Activated CD8-positive, alpha-beta memory T cell treated with anti-CD3 and anti-CD28 coated beads, Interleukin-2, amount 10 ng/mL, durations not matched to agents 7 days and 5 days (primary cell): ENCODE measurements at places on chromosomes 3 and 15. TPM values are rescaled to one million over a fixed set of nuclear protein-coding genes. Genes with fewer than 3 reads are reported as not detected.

WDR53 gene
- total RNA-seq = 22.2 TPM

PEX5L gene
- 0.56 TPM for total RNA-seq

DCLK3 gene
- total RNA-seq = not detected

MUC13 gene
- total RNA-seq = not detected

TP63 gene
- 0.58 TPM for total RNA-seq

TOMM70 gene
- total RNA-seq = 38.9 TPM

FAM107A gene
- total RNA-seq = not detected

IL17RD gene
- not detected for total RNA-seq

CYFIP1 gene
- 12.3 TPM for total RNA-seq

SMCO1 gene
- total RNA-seq = not detected

GRM7 gene
- total RNA-seq = not detected

TMEM212 gene
- not detected for total RNA-seq

ASB14 gene
- not detected for total RNA-seq

LRRC31 gene
- total RNA-seq = not detected

MORC1 gene
- total RNA-seq = not detected

XCR1 gene
- total RNA-seq = not detected

KIF7 gene
- 2.5 TPM for total RNA-seq

CCR9 gene
- 3.2 TPM for total RNA-seq

KNG1 gene
- total RNA-seq = not detected

OR5K2 gene
- total RNA-seq = not detected

CDCP1 gene
- total RNA-seq = 7.0 TPM

TRH gene
- not detected for total RNA-seq

GOLGA8K gene
- 0.68 TPM for total RNA-seq

GPR149 gene
- total RNA-seq = not detected

TLR9 gene
- not detected for total RNA-seq

CILP gene
- total RNA-seq = 0.05 TPM

RBP2 gene
- not detected for total RNA-seq

FOXB1 gene
- 2.8 TPM for total RNA-seq

CPB1 gene
- total RNA-seq = not detected

ZNF774 gene
- 2.1 TPM for total RNA-seq

RTP3 gene
- total RNA-seq = not detected
